ENCODE measurements at places on chromosomes 6 and 20.

DNA sequence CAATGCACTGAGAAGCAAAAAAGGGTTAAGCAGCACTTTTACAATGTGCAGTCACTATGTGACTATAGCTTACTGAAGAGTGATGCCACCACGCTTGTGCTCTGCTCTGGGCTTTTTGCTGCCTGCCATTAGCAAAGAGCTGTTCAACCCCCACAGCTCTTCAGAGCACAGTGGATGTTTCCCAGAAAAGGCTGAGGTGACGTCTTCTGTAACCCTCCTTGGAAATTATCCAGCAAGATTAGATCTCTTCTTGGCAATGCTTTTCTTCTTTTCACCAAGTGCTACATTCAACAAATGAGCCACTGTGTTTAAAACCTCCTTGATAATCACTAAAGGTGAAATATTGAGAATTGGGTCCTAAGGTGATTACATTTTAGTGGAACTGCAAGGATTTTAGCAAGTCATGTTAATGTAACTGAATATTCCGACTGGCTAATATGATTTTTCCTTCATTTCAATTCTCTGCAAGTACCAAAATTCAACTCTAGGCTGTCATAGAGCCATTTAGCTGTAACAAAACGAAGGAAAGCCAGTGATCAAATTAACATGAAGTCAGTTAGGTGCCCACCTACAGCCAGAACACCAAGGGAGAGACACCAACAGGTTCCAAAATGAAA is 34.9 kb downstream of the ELOVL5 start:
- DNase-seq, result no peak

DNA sequence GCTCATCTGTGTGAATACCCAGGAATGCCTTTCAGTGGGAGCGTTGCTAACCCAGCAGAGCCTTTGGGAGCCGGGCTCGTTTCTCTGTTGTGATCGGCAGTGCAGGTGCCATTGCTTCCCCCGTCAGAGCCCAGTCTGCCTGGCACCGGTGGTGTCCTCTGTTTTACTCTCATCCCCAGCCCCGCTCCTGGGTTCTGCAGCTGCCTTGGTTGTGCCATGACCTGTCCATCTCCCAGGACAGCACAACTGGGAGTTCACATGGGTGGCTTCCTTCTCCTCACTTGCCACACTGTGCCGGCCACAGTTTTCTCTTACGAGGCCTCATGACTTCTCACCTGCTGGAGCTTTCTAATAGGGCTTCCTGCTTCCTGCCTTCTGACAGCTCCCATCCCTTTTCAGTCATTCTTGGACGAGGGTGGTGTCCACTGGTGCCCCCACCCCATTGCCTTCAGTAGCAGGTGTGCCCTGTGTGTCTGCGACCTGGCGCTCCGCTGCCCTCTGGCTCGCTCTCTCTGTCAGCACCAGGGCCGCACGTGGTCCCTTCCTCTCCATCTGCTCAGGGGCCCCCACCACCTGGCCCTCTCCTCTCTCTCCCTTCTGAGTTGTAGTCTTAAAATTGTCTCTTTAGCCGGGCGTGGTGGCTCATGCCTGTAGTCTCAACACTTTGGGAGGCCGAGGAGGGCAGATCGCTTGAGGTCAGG is 110.9 kb downstream of the RPP40 start:
- no peak for DNase-seq

DNA sequence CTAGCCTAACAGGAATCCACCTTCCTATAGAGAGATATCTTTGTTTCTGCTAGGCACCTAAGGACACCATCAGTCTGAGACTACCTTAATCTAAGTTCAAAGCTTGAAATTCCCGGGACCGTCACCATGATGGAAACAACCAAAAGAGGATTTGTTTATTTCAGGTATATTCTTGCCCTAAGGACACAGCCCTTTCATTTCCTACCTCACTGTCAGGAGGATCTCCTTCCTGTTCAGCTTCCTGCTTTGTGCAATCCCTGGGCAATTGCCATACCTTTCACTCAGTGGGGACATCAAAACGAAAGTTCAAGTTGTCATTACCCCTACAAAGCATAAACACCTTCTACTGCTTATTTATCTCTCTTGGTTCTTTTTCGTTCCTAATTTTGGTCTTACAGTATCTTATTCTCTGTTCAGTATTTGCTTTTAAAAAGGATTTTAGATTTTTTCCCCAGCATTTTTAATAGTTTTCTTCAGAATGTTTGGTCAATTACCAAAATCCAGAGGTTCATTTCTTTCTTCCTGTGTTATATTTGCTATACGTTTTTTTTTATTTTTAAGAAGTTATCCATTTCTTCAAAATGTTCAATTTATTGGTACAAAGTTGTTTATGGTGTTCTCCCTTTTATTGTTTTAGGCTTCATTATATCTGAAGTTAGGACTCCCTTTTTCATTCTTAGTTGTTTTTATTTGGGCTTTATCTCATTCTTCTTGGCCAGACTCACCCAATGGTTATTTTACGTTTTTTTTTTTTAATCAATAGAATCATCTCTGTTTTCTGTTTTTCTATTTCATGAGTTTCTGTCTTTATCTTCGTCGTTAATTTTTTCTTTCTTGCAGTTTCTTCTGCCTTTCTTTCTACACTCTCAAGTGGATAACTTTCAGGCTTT is 13.0 kb upstream of the TBPL1 start:
- DNase-seq, result no peak

DNA sequence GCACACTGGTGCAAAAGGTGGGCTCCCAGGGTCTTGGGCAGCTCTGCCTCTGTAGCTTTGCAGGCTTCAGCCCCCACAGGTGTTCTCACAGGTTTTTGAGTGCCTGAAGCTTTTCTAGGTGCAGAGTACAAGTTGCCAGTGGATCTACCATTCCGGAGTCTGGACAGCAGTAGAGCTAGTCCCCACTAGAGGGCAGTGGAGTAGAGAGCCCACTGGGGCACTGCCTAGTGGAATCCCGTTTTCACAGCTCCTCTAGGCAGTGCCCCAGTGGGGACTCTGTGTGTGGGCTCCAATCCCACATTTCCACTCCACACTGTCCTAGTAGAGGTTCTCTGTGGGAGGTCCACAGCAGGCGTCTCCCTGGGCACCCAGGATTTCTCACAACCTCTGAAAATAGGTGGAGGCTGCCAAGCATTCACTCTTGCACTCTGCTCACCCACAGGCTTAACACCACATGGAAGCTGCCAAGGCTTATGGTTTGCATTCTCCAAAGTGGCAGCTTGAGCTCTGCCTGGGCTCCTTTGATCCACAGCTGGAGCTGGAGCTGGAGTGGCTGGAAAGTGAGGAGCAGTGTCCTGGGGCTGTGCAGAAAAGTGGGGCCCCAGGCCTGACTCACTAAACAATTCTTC is 86.3 kb upstream of the PROKR2 start:
- no peak for DNase-seq

GRCh38 chr6:138246650-138247440 is 28.6 kb upstream of the PBOV1 start:
- DNase-seq, result no peak

DNA sequence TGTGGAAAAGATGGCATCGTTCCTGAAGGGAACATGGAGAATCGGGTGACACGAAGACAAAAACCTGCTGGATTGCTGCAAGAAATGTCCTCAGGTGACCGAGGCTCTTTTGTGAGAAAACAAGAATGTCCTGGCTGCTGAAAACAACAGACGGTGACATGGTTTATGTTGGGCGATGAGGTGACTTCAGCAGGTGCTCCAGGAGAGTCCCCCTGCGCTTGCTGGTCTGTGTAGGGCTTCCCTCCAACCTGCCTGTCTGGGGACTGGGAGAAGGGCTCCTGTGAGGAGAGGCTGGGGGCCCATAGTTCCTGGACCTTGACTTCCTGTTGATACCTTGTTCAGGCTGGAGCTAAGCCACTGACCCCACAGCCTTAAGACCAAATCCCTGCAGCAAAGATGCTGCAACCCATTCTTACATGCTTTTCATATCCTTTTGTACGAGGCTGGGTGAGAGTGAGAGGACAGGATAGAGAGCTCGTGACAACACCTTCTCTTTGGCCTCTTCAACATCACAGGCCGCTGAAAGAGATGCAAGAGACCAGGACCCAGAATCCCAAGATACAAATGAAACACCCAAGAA is 134.8 kb downstream of the CD83 start:
- no peak for DNase-seq

- peak; percentile 69 for DNase-seq
Measured at GRCh38 chr20:57439432-57439831, 48.2 kb downstream of the RBM38 start.

GRCh38 chr20:36098364-36098763 is 56.2 kb upstream of the EPB41L1 start:
- DNase-seq, result no peak

DNA sequence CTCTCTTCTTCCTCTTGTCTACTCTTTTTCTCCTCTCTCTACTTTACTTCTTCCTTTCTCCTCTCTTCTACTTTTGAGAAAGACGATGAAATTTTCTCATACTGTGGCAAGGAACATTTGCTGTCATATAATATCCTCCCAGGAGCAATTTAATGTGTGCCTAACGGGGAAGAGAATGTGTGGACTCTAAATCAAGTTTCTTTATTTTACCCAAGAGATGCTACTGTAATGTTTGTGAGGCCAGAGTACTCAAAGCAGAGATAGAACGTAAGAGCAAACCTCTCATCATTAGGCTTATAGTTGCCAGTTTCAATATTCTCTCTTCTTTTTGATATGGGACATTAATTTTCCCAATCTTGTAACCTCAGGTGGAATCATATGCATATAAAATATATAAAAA is 801.4 kb downstream of the BCKDHB start:
- DNase-seq, result no peak

- no peak for DNase-seq
Measured at GRCh38 chr6:92683748-92684147, 735.6 kb downstream of the EPHA7 start.

- DNase-seq, result no peak
Measured at GRCh38 chr6:111985202-111985731, 68.6 kb upstream of the CCN6 start.

DNA sequence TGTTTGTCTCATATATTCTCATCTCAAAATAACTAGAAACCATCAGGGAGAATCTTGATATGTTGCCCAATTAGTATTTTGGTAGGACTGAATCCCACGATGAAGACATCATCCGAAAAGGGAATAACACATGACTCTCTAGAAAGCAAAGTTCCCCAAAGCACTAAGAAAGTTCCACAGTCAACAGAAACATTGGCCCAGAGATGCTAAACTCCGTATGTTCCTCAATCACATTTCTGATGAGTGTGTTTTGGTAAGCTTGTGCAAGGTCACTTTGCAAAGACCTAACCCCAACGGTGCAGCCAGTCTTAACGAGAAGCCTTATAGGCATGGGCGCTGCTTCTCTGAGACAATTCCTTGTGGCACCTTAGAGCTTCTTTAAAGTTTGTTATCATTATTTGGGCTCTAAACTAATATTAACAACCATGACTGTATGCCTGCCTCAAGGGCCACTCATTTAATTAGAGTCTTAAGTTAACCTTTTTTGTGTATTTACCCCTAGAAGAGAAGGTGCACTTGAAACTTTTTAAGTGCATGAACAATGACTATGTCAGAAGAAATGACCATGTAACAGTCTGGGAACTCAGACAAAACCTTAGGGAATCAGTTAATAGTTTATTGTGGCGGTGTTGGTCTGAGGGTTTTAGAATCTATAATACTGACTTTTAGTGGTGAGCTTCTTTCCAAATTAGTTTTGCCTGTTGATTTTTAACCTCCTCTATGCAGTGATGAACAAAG is 202.0 kb upstream of the RAB32 start:
- DNase-seq, result no peak

DNA sequence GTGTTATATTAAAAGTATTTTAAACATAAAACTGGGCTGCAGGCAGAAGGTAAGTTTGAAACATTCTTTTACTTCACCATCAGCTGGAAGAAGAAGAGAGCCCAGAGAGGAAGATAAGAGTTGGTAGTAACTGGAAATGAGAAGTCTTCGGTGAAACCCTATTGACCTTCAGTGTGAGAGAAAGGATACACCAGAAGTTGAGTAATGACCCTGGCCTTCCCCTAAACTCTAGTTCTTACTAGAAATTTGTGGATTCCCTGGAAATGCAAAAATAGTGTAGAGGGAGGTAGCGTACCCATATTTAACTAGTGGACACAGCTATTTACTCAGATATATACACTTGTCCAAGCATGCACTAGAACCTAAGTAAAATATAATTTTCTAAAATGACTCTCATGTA is 8.0 kb upstream of the EPM2A start:
- DNase-seq, result no peak

GRCh38 chr6:119348748-119349360 is 707 bp downstream of the MAN1A1 start:
- peak; percentile 90 for DNase-seq

GRCh38 chr20:59816146-59816738 is 117.2 kb downstream of the SYCP2 start:
- DNase-seq, result no peak

- DNase-seq, result no peak
Measured at GRCh38 chr20:10790013-10790412, 116.2 kb upstream of the JAG1 start.

DNA sequence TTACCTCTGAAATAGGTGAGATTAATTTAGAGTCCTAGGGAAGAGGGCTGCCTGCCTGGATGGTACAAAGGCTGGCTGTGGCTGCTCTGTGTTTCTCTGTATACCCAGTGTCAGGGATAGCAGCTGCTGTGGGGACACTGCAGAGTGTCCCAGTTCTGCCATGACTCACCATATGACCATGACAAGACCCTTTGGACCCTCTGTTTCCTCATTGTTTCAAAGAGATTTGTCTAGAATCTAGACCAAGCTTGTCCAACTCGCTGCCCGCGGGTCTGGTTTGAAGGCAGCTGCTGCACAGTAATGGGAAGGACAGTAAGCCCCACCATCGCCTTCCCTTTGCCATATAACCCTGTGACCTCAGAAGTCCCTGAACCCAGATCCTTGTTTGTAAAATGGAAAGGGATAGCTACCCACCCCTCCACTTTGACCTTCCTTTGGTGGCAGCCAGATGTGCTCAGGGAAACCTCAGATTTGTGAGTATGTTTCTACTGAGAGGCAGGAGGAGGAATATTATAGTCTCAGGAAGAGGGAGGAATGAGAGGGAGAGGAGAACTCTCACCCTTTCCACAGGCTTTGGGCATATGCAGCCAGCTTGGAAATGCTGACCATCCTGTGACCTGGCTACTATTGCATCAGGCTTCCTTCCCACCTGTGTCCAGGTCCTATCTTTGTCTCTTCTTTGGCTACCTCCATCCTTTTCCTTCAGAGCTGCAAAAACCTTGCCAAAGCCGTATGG is 14.0 kb downstream of the PLCG1 start:
- no peak for DNase-seq

DNA sequence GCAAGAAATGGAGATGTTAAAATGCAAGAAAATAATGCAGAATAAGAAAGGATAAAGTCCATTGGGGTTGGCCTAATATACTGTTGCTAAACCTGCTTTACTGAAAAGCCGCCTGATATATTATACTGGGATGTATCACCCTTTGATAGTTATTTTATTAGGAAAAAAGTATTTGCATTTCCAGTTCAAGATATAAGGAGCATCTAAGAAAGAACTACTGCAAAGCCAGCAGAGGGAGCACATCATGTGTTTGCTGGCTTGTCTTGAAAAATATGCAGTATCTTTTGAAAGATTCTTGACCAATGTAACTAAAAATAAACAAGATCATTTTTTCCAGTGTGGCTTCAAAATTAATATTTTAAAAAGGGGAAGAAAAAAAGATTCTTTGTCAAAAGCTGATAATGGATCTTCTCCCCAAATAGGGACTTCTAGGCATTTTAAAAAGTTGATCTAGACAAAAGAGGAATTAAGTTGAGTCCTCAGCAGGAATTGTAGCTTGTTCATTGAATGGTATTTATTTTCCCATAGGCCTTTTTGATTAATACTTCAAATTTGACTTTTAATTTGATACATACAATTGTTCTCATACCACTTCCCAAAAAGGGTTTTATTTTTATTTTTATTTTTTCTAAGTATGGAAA is 214.9 kb downstream of the ZFAND3 start:
- no peak for DNase-seq

- no peak for DNase-seq
Measured at GRCh38 chr20:62685781-62686555, 22.7 kb upstream of the NTSR1 start.
